ENCODE measurements at places on chromosomes 12 and 14. TPM values are rescaled to one million over a fixed set of nuclear protein-coding genes. Genes with fewer than 3 reads are reported as not detected.

DNA sequence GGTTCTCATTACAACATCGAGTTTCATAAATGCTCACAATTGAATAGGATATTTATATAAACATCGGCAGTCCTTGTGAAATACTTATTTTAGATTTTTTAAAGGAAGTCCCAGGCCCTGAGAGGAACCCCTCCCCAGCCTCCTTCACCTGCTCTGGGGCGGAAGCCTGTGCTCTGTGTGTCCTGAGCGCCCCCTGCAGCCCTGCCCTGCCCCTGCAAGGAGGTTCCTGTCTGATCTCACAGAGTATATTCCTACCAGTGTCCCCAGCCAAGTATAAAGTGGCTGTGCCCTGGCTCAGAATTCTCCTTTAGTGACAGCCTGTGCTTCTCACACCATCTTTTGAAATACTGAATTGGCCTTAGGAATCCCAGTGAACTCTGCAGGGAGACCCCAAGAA is 659.5 kb downstream of the TMEM121 start:
- peak; percentile 80 for DNase-seq

DNA sequence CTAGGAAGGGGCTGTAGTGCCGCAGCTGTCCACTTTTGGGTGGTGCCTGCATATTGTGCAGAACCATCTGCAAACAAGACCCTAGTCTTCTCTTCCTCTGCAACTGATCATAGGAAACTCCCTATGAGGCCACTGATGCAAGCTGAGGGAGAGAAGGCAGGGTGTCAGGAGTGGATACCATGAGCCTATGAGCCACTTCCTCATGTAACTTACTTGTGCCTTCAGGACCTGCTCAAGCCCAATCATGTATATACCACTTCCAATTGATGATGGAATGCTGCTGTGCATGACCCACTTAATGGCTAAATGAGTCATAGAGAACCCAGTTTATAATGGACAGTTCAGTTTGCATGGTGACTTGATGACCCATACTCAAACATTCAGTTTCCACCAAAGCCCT is 107.9 kb downstream of the ALG10B start:
- no peak for DNase-seq

DNA sequence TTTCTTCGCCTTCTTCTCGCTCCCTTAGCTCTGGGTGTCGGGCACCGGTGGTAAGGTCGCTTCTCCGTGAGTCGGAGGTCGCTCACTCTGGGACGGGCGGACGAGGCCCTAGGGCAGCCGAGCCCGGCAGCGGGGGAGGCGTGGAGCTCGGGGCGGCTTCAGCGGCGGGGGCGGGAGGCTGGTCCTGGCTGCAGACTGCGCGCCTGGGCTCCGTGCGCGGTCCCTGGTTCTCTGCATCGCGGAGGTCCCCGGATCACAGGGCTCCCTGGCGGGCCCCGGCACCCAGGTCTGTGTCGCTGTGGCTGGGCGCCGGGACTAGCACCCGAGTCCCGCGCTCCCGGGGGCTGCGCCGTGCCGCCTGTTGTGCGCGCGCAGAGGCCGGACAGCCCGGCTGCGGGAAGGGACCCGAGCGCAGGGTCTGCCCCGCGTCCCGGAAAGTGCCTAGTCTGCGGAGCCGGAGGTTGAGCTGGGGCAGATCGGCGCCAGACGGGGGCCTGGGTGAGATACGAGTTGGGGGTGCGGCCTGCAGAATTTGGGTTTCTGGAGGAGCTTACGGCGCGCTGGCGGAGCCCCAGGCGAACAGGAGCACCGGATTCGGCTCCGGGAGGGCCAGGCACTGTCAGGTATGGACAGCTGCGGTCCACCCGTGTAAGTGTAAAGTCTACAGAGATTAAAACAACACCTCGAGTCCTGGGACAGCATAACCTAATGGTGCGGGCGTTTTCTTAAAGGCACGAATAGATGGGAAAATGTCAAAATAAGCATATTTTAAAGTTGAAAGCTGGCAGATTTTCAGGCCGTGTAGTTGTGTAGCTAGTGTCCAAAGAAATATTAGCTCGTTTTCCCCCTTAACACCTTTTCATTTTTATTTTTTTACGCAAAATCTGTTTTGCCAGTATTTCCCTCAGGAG is 713 bp downstream of the FRMD6 start:
- DNase-seq: peak; percentile 7

- DNase-seq: no peak
These were observed 55.7 kb downstream of the LIN52 start for GRCh38 chr14:74140374-74140850.

DNA sequence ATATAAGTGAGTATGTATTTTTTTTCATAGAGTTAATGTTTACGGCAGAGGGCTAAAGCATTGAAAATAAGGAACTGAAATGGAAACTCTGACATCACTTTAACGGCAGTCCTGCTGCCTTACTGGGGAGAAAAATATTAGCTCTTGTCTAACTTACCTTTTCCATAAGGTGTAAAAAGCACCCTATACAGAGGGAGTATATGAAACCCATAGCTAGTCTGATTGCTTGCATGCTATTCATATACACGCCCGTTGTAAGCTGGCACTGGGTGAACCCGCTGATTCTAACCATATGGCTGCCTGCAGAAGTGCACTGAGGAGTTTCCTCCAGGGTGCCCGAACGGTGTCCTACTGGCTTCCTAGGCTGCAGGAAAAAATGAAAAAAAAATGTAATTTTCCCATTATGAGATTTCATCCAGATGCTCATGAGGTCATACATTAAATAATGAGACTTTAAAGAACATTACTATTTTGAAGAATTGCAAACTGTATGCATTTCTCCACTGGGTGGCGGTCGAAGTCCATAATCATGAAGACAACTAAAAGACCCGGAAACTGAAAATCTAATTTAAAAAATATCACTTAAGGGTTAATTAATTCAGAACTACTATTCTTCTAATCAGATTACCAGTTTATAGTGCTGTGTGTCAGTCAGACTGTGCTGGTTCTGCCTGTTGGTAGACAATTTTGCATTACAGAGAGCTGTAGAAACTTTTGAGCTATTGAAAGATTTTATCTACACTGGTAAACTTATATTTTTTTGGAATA is 144.7 kb downstream of the ALX1 start:
- no peak for DNase-seq

GRCh38 chr12:89880690-89881350 is 172.2 kb upstream of the ATP2B1 start:
- DNase-seq: peak; percentile 31

DNA sequence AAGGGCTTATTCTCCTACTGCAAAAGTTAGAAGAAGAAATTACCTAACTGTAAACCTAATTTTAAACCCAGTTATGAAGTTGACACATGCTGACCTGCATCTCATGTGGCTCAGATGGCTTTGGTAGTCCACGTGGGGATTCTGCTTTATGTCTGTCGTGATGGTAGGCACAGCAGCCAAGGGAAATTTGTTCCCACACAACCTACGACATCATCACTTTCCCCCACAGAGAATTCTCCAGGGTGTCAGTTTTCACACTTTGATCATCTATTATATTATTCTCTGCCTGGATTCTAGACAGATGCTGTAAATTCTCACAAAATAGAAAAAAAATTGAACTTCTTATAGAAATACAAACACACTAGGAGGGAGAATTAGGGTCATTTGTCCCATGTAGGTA is 70.6 kb downstream of the PTHLH start:
- no peak for DNase-seq

MAP1LC3B2 gene
- total RNA-seq: 2.1 TPM

CLEC4C gene
- total RNA-seq: not detected

CPNE6 gene
- total RNA-seq: not detected

GABARAPL1 gene
- total RNA-seq: 276 TPM

Data from CD4-positive, alpha-beta T cell (primary cell).